ENCODE measurements at places on chromosomes 1 and 21.

- no peak for DNase-seq
Measured at GRCh38 chr1:230822092-230822581, 46.2 kb downstream of the C1orf198 start.

DNA sequence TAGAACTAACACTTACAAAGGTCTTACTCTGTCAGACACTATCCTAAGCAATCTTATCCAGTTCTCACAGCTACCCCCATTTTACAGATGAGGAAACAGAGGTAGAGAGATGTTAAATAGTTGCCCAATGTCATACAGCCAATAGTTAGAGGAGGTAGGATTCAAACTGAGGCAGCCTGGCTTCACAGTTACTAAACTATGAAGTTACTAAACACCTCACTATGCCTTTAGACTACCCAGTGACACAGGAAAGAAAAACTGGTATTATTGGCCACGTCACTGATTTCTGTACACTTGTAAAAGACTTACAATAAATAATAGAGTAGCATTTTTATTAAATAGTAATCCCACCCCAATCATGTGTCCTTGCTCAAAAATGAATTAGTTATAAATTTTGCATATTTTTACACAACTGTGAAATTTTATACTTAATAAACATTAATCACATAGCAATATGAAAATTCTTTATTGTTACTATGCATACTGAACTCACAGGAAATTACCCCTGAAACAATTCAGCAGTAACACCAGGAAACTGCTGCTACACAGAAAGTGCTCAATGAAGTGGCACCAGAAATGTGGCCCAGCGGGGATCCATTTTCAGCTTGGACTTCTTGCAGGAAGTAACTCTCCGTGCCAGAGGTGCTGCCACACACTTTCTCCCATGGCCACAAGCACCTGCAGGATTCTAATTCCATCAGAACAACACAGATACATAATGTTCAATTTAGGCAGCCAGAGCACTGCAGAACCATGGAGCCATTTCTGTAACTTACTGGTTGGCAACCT, 69.4 kb downstream of the VAV3 start:
- DNase-seq: no peak

- no peak for DNase-seq
Measured at GRCh38 chr21:45380566-45380965, 24.4 kb upstream of the COL18A1 start.

DNA sequence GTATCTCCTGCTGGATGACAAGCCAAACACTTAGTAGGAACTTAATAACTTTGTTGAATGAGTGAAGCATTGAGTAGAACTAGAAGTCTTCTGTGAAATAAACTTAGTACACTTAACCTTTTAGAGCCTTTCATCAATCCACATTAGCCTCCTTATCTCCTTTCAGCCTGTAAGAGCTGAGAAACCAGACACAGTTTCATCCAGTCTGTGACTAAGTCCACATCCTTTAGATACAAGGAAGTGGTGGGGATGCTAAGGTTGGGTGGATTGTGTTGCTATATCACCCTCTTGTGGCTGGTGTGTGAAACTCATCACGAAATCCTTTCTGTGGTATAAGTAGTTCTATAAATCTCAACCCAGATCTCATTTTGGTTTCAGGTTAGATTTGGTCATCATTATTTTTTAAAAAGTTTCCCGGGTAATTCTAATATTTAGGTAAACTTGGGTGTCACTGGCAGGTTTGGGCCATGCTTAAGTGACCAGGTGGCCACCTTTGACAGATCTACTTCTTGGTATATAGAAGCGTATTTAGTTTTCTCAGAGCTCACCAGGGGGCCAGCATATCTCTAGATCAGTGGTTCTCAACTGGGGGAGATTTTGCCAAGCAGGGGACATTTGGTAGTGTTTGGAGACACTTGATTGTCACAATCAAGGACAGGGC, 27.8 kb upstream of the CD84 start:
- peak; percentile 34 for DNase-seq

- peak; percentile 30 for DNase-seq
Measured at GRCh38 chr21:41419921-41420862, 5.8 kb upstream of the MX1 start.

- DNase-seq: no peak
Measured at GRCh38 chr1:7885513-7886404, 32.9 kb upstream of the UTS2 start.

- no peak for DNase-seq
Measured at GRCh38 chr21:28790335-28790734, 202.3 kb downstream of the LTN1 start.

DNA sequence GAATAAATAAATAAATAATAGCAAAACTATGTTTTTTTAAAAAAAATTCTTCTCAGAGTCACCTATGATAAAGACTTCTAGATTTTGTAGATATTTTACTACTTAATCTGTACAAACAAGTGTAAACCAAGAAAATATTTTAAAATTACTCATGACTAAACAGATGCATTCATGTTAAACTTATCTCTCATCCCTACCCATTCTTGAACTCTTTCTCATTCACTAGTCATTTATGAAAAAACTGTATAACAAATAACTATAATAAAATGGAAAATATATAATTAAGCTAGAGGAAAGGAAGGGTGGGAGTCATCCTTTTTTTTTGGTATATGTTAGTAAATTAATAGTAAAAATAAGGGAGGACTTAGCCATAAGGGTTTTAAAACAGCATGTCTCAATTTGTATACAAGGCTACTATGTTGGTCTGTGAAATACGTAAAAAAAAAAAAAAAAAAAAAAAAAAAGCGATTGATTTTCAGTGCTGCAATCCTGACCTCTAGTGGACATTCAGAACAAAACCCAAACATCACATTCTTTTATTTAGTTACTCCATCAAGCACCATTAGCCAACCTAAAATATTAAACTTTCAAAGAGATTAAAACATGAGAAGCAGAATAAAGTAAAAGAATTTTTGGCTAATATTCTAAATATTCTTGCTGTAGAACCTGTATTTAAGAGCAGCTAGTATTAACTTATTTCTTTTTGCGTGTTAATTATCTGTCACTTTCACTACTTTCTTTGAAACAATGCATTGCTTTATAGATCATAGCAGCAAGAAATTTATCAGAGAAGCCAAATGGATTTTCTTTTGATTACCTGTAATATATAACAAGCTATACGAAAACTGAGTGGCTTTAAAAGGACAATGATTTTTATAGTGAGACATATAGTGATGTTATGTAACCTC, 255.8 kb upstream of the CACYBP start:
- peak; percentile 7 for DNase-seq

- no peak for DNase-seq
Measured at GRCh38 chr1:85629532-85629920, 49.0 kb downstream of the CCN1 start.

Data from retinal pigment epithelial cell (primary cell).